ENCODE measurements at places on chromosomes 13 and 19.

GRCh38 chr13:83536941-83537340 lies 345.3 kb downstream of the SLITRK1 start:
- no peak for DNase-seq
- no peak overlapping the region for H3K27ac ChIP-seq
- no peak overlapping the region for H3K4me3 ChIP-seq
- H3K36me3 ChIP-seq: no peaks in the 10 kb centered on the region

DNA sequence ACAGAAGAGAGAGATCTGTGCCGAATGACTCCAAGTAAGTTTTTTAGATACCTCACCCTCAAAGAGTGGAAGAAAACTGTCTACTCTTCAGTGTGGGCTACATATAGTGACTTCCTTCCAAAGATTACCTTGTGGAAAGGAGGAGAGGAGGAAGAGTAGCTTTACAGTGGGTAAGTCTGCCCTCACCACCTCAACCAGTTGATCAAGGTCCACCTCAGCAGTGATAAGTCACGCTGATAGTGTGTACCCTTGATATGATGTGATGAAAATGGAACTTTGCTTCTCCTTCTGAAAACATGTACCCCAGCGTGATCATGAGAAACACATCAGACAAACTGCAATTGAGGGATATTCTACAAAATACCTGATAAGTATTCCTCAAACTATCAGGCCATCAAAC lies 20.6 kb downstream of the KLF5 start:
- H3K36me3 ChIP-seq: no peaks in the 10 kb centered on the region
- H3K27me3 ChIP-seq: no peaks in the 10 kb centered on the region
- no peak for DNase-seq

GRCh38 chr19:35223862-35224505 lies 4.6 kb downstream of the FAM187B start:
- H3K27me3 ChIP-seq: no peaks in the 10 kb centered on the region
- H3K27ac ChIP-seq: no peak overlapping the region
- H3K36me3 ChIP-seq: no peaks in the 10 kb centered on the region
- H3K4me3 ChIP-seq: no peak overlapping the region

DNA sequence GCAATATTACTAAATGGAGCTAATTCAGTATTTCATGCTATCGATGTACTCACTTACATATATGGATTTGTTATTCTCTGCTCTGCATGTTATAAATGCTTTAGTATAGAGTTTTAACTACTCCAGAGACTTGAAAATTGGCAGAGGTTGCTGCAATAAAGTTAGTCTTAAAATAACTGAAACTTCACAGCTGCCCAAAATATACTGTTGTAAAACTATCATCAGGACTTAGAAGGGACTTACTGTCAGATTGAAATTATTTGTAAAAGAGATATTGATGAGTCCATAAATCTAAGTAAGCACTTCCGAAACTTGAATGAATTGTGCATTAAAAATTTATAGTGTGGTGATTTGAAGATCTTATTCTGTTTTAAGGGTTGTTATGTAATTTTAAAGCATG lies 1178.2 kb upstream of the PCDH20 start:
- no peak overlapping the region for H3K4me3 ChIP-seq
- H3K27ac ChIP-seq: no peak overlapping the region
- no peaks in the 10 kb centered on the region for H3K36me3 ChIP-seq
- no peaks in the 10 kb centered on the region for H3K4me1 ChIP-seq

DNA sequence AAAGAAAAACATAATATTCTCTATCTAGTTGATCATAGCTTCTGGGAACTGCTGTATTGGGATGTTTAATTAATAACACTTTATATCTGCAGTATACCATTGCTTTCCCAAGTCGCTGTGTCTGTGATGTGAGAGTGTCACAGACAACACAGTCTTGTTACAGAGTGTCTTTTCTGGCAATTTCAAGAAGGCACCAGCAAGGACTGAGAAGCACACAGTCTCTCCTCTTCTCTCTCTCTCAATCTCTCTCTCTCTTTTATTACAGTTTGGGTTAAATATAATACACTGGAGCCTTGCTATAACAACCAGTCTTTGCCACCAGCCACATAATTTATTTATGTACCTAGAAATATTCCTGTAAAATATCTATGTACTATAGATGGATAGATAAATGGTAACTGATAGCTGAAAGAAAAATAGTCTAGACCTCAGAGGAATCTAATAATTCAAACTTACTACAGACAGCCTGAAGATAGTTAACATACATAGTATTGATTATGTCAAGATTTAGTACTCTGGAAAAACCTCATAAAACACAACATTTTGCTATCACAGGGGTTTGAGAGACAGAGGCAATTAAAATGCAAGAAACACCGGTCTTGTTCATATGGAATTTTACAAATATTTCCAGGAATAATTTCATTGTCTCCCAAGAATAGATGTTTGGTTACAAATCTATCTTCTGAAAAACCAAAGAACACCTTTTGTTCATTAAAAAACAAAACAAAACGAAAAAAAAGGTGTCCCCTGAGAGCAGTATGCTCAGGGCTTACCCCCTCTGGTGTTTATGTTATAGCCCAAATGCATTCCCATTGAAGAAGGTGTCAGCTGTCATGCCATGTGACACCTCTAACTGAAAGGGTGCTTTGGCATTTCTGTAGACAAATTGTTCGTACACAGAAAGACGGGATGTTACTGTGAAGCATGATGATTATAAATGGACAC lies 507.8 kb downstream of the TBC1D4 start:
- no peaks in the 10 kb centered on the region for H3K27me3 ChIP-seq
- H3K4me3 ChIP-seq: no peak overlapping the region
- no peaks in the 10 kb centered on the region for H3K4me1 ChIP-seq
- no peak for DNase-seq
- no peaks in the 10 kb centered on the region for H3K36me3 ChIP-seq

DNA sequence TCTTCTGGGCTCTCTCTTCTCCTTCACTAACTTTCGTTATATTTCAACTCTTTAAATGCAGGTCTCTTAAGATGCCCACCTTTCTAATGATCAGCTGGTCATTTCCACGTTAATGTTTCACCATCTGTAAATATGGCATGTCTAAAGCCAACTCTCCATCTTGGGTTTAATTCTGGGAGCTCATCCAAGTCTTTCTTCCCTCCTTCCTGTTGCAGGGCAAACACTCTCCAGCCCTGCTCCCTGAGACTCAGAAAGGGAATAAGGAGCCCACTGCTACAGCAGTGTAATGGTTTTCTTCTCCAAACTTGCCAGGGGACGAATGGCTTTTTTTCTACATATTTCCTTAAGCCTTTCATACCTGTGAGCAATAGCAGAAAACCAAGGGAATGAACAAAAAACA lies 73.3 kb upstream of the SOX1 start:
- H3K36me3 ChIP-seq: no peaks in the 10 kb centered on the region
- no peak for DNase-seq
- no peak overlapping the region for H3K27ac ChIP-seq

GRCh38 chr13:25064396-25064795 lies 31.5 kb upstream of the PABPC3 start:
- no peak for DNase-seq
- no peaks in the 10 kb centered on the region for H3K36me3 ChIP-seq
- H3K27ac ChIP-seq: no peak overlapping the region

- H3K4me1 ChIP-seq: peaks cover 10% of the 10 kb centered on the region
- no peaks in the 10 kb centered on the region for H3K27me3 ChIP-seq
- no peak overlapping the region for H3K4me3 ChIP-seq
- H3K27ac ChIP-seq: no peak overlapping the region
- DNase-seq: no peak
Observed at GRCh38 chr19:46466536-46467196, 4.7 kb downstream of the PNMA8A start.
